ENCODE measurements at places on chromosomes 11 and 22.

- no peak for DNase-seq
Observed at GRCh38 chr11:128549256-128549944, 38.0 kb downstream of the ETS1 start.

GRCh38 chr11:119484741-119485605 is 62.0 kb upstream of the THY1 start:
- no peak for DNase-seq

GRCh38 chr11:104858882-104859775 is 39.1 kb downstream of the CASP12 start:
- no peak for DNase-seq

GRCh38 chr11:27329867-27330632 is 33.0 kb downstream of the CCDC34 start:
- DNase-seq = no peak

DNA sequence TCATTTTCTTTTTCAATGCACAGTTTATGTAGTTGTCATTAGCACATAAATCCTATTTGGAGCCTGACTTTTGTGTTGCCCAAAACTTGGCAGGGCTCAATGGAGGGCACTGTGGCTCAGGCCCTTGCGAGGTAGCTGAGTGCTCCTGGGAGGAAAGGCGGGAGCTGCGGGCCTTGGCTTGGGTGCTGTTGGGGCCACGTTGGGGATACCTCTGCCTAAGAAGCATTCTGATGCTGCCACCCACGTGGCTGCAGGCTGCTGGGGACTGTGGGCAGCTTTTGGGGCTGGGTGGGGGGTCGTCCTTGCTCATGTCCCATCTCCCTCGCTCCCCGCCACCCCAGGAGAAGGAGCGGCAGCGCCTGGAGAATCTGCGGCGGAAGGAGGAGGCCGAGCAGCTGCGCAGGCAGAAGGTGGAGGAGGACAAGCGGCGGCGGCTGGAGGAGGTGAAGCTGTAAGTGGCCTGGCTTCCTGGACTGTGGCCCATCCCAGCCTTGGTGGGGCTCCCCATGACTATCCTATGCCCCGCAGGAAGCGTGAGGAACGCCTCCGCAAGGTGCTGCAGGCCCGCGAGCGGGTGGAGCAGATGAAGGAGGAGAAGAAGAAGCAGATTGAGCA is 20.9 kb downstream of the INCENP start:
- no peak for DNase-seq

- no peak for DNase-seq
Observed at GRCh38 chr11:68855205-68855981, 13.7 kb upstream of the CPT1A start.

GRCh38 chr11:33585586-33586209 is 114.9 kb downstream of the C11orf91 start:
- no peak for DNase-seq

GRCh38 chr11:44533921-44534711 is 31.3 kb upstream of the CD82 start:
- no peak for DNase-seq

GRCh38 chr11:125102025-125102424 is 9.4 kb downstream of the TMEM218 start:
- no peak for DNase-seq

DNA sequence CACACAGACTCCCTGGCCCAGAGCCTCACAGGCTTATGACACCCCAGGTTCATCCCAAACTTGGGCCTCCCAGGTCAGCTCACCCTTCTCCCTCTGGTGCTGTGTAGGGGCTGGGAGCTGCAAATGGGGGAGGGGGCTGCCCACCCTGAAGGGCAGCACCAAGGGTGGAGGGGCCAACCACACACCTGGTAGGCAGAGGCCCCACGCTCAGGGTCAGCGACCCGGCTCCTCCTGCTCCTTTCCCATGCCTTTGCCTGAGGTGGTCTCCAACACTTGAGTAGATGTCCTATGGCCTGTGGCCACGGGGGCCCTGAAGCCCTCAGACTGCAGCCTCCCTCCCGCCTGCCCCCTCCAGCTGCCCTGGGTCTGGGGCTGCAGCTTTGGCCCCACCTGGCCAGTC is 3.4 kb downstream of the DGCR6 start:
- no peak for DNase-seq

DNA sequence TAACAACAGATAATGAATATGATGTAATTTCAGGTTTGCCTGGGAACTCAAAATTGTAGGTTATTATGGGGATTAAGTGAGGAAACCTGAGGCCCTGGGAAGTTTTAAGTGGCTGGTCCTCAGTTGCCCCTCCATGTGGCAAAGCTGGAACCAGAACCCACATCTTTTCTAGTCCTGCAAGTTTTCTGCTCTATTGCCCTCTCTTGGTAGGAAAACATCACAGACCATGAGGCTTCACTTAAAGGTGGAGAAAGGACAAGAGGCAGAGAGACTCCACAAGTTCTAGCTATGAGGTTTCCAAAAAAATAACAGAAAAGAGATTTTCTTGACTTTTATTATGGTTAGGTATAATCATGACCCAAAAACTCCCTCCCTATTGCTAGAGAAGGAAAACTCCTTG is 115.5 kb upstream of the DDI1 start:
- no peak for DNase-seq

- no peak for DNase-seq
Observed at GRCh38 chr11:29989174-29989970, 27.5 kb downstream of the KCNA4 start.

GRCh38 chr11:116857936-116858335 is 20.5 kb upstream of the APOA1 start:
- no peak for DNase-seq

GRCh38 chr11:72885749-72886609 is 71.8 kb downstream of the ATG16L2 start:
- no peak for DNase-seq

DNA sequence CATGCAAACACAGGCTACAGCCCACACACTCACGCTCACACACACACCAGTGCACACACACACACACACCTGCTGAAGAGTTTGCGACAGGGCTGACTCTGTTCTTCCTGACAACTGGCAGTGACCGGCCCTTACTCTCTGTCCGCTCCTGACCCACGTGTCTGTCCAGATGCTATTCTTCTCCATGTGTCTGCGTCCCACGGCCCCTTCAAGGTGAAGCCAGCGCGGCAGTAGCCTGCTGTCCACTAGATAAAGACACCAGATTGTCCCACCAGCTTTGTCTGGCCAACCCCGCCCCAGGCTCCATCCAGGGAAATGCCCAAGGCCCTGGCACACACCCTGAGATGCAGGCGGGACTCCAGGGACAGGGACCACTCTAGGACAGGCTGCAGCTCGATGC is 713.9 kb downstream of the BRD1 start:
- no peak for DNase-seq

GRCh38 chr11:609341-609811 is 6.4 kb downstream of the IRF7 start:
- DNase-seq = no peak

DNA sequence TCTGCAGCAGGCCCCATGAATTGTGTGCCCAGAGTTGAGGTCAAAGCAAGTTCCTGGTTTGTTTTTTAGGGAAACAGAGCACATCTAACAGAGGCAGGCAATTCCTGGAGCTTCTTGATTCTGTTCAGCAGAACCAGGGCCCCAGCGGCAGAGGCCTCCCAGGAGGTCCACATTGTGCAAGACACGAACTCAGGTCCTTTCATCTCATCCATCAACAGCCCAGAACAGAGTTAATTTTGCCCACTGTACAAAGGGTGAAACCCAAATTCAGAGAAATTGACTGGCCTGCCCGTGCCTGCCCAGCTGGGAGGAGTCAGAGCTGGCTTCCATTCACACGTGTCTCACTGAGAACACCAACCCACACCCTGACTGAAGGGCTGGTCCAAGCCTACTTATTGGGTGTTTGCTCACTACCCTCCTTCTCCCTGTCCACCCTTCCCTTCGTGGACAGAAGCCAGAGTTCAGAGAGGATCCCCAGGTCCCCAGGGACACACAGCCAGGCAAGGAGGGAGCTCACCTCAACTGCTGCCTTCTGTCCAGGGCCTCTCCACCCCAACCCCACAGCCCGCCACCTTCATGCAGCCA is 607.1 kb downstream of the TBC1D22A start:
- DNase-seq = no peak

DNA sequence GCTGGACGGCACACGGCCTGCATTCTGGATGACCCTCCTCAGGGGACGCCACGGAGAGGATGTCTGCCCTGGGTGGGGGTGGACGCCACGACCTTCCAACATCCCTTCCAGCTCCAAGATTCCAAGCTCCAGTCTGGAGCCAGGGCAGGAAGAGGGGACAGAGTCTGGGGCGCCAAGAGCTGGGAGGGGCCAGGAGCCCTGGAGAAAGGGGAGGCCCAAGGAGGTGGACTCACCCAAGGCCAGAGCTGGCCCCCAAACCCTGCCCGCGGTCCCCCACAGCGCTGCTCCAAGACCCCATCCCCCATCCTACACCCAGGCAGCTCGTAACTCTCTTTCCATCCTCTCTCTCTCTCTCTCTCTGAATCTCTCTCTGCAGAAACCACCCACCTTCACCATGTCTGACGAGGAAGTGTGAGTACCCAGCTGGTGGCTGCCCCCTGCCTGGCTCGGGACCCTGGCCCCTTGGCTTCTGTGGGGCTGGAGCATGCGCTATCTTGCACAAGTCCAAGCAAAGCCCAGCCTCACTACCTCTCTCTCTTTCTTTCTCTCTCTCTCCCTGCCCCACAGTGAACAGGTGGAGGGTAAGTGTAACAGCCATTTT is 3.1 kb downstream of the TNNT3 start:
- no peak for DNase-seq

- no peak for DNase-seq
Observed at GRCh38 chr22:50303515-50303847, 4.0 kb downstream of the PLXNB2 start.

- DNase-seq = no peak
Observed at GRCh38 chr22:32326647-32327046, 31.0 kb upstream of the RFPL3 start.

- DNase-seq = no peak
Observed at GRCh38 chr22:48340727-48341709, 1486.7 kb downstream of the BRD1 start.

- no peak for DNase-seq
Observed at GRCh38 chr22:18031695-18032454, 7.5 kb upstream of the MICAL3 start.

DNA sequence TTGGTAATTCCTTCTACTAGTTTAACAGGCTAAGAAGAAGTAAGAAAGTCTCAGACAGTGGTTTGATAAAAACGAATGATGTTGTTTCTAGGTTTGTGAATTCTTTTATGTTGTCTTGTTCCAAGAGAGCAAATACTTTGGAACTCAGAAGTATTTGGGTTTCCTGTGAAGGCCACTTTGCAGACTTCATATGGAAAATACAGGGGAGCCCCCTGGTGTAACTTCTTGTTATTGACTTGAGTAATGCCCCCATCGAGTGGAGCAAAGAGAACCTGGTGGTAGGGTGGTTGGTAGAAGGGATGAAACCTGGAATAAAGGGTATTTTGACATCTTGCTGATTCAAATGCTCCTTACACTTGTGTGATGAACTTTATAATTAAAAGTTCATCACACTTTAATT is 40.0 kb upstream of the PTH start:
- DNase-seq = no peak

GRCh38 chr22:36384766-36385481 is 2.8 kb downstream of the MYH9 start:
- no peak for DNase-seq

DNA sequence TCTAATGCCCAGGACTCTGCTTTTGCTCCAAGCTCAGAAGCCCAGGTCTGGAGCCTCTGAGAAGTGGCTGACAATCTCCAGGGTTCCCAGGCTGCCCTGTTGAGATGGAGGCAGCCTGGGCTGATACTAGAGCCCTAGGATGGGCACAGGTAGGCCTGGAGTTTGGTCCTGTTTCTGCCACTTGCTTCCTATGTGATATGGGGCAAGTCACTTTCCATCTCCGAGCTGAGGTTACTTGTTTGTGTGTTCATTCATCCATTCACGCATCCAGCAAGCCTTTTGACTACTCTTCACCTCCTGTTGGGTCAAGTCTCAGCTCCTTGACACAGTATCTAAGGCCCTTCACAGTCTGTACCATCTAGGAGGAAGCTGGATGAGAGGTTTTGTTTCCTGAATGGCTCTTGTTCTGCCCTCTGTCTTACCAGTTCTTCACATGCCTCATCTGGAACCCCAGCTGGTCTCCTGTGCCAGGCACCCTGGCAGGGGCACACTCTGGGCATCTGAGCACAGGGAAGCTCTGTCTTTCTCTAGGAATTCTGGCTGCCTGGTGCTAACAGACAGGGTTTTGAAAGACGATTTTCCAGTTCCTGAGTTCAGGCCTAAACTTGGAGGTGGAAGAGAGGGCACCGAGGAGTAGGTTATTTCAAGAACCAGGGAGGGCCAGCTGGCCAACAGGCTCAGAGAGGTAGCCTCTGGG is 53.2 kb upstream of the AMPD3 start:
- DNase-seq = no peak

GRCh38 chr22:24901448-24901847 is 45.0 kb downstream of the LHFPL7 start:
- no peak for DNase-seq

DNA sequence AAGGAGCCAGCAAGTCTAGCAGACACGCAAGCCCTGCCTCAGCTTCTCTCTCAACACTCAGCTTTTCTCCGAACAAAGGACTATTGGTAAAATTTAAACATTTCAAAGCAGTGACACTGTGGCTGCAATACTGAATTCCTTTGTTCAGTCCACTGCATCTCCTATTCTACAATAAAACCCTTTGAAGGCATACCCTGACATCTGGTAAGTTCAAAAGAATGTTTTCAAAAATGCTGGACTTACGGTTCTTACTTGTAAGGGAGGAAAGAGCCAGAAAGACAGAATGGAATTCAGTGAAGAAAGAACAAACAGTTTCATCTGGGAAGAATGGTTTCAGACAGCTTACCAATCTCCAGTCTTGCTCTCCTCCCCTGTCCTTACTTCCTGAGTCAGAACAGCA is 12.7 kb upstream of the OR8K1 start:
- DNase-seq = no peak

DNA sequence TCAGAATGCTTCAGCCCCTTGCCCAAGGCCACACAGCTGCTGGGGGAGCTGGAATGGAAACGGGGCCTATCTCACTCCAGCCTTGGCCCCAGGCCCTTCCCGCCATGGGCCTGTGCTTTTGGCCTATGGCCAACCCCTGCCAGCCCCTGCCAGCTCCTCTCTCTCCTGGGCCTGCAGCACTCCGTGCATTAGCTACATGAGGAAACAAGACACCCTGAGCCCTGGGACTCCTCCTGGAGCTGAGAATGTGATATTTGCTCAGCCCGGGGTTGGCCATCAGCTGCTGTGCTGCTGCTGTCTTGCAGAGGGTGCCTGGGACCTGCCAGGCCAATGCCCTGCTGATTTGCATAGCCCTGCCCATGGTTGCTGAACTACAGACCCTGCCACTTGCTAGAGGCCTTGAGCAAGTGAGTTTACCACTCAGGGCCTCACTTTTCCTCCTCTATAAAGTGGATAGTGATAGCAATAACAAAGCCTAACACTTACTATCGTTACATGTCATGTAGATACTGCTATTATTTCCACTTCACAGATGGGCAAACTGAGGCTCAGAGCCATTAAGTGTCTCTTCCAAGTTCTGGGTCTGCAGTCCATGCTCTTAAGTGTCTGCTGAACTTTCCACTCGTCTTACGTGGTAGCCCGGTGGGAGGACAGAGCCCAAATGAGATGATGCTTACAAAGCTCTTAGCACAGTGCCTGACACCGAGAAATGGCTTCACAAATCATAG is 99.6 kb downstream of the KIAA1671 start:
- no peak for DNase-seq
